ENCODE measurements at places on chromosomes 16 and 17.
A peak's percentile ranks its signal among the peaks of the same experiment; 100 is the strongest.

- DNase-seq = no peak
Observed at GRCh38 chr16:50881956-50882355, 140.1 kb downstream of the CYLD start.

GRCh38 chr17:61202564-61202963, 197.1 kb upstream of the TBX2 start:
- no peak for DNase-seq

GRCh38 chr16:80092681-80093080, 448.1 kb upstream of the DYNLRB2 start:
- no peak for DNase-seq

DNA sequence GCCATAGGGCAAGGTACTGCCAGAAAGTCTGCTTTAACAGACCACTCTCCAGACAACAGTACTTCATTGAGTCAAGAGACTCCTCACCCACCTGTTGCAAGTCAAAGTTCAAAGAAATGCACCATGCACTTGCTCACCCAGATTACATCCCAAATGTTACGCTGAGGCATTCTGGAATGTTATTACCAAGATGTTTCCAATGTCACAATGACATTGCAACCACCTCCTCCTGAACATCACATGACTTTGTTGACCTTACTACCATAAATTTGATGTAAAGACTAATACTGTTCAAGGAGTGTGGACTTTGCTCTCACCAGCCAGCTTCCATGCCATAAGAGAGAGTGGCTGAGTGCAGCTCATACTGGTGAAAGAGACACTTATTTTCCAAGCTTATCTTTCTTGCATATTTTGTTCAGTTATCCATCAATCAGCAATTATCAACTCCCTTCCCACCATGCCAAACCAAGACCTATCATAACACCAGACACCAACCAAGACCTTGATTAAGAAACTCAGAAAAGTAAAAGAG, 58.5 kb upstream of the BCAR1 start:
- DNase-seq = no peak

DNA sequence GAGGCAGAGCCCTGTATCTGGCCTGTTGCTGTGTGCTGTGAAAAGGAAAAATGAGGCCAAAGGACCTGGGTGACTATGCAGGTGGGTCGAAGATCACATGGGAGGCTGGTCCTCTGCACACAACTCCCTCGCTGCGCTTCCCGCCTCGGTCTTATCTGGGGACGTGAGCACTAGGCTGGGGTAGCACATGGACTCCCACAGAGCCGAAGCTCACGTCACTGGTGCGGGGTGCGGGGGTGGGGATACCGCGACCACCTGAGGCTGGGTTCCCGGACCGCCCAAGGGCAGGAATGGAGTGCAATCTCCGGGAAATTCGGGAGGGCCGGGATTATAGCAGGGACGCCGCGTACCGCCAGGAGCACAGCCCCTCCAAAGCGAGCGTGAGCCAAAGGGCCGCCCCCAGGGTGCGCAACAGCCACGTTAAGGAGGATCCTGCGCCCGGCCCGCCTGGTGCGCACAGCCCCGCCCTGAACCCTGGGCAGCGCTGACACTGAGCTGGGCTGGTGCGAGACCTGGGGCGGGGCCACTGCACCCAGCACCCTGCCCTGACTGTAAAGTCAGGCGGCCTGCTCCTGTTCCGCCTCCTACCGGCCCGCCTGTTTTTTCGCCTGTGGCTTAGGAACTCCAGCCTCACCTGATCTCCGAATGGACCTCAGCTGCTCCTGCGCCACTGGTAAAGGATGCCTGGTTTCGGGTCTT, 4.8 kb downstream of the MT1A start:
- DNase-seq = peak; percentile 85

GRCh38 chr16:4314532-4315185, 1.2 kb upstream of the GLIS2 start:
- DNase-seq = no peak

- DNase-seq = no peak
Observed at GRCh38 chr16:79168321-79168720, 432.2 kb downstream of the MAF start.

DNA sequence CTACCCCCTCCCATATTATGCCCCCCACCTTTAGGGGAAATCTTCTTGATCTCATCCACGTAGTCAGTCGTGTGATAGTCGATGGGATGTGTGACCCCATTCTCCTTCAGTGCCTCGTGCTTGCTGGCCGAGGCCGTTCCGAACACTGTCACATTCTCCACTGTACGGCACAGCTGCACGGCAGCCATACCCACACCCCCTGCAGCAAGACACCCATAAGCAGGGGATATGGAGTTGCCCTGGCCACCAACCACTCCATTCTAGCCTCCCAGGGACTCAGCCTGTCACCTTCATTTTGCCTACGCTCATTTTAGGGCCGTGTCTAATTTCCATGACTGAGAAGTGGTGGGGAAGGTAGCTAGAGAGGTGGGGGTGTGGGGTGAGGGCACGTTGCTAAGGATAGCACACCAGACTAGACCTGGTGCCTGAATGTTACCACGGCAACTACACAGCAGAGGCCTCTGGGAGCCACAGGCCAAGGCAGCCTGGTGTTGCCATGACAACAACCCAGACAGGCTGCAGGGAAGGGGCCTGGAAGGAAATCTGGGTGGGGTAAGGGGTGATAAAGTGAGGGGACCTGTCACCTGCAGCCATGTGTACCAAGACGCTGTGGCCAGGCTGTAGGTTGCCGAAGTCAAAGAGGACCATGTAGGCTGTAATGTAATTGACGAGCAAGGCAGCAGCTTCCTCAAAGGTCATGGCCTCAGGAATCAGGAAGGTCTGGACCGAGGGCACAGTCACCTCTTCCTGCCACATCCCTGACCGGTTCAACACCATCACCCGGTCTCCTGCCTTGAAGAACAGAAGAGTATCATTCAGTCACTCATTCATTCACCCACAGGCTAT, 4.0 kb downstream of the VAT1 start:
- peak; percentile 43 for DNase-seq

- no peak for DNase-seq
Observed at GRCh38 chr16:83045790-83046189, 419.0 kb downstream of the CDH13 start.
